ENCODE measurements at places on chromosomes 7 and 10.
A peak's percentile ranks its signal among the peaks of the same experiment; 100 is the strongest.

DNA sequence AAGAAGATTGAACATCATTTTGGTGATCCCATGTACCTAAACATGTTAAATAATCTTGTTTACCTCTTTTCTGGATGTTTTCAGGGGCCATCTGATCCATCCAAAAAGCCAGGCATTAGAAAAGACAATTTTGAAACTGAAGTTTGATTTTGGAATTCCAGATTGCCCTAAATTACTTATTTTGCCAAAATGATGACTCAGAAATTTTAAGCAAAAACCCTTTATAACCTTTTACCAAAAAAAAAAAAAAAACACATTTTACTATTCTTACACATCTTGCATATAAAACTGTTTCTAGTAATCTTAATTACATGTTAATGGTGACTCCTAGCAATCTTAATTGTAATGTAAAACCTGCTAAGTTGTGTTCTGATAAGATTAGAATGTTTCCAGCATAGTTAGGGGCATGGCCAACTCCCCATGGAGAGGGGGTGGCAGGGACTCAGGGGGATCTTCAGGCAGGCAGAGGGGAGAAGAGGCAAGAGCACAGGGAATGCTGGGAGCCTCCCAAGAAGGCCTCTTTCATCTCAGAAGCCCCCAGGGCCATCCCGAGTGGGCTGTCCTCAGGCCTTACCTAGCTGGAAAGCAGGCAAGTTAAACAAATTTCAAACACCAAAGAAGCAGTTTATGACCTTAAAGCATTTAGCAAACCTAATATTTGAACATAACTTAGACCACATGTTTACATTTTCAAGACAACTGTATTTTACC lies 25.8 kb upstream of the AKR1C3 start:
- no peak for DNase-seq

DNA sequence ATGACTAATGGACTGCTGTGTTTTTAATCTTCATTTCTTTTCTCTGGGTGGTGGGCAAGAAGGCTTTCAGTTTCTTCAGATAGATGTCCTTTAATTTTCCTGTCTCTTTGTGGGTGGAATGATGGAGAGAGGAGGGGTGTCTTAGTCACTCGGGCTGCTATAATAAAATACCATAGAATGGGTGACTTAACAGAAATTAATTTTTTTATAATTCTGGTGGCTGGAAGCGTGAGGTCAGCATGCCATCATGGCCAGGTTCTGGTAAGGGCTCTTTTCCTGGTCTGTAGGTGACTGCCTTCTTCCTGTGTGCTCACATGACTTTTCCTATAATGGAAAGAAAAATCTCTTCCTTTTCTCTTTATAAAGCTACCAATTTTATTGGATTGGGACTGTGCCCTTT lies 6.3 kb downstream of the RSBN1L start:
- no peak for DNase-seq

GRCh38 chr10:7534480-7534852 lies 123.6 kb upstream of the SFMBT2 start:
- no peak for DNase-seq

DNA sequence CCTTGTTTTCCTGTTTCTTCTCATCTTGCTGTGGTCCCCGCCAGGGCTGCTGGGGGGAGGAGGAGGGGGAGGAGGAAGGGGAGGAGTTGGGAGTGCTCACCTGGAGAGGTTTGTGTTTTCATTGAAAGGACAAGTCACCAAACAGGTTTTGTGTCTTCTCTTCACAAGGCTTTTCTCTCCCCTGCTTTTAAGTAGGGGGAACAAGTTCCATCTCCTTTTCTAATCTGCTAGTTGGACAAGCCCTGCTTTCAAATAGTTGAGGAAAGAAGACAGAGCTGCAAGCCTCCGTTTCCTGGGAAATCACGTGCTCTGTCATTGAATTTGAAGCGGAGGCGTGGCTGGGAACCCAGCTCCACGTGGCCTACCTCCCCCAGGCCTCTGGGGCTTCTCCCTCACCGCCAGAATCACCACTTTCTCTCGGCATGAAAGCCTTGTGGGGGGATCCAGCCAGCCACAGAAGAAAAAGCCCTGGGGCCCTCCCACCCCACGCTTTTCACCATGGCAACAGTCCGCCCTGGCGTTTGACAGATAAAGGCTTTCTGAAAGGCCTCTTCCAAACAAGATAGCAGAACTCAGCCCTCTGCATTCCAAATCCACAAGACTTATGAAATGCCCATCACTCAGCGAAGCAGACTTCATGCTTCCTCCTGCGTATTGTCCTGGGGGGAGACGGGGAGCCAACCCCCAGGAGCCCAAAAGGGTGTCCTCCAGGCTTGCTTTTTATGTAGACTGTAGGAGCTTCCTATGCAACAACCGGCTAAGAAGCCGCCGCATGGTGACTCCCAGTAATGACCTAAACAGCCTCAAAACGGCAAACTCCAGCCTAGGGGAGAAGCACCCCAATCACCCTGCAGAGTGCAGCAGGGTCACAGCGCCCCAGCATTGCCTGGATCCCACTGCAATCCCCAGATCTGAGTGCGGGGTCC lies 51.7 kb downstream of the PROSER2 start:
- peak; percentile 80 for DNase-seq

GRCh38 chr10:99360934-99361333 lies 31.8 kb downstream of the CNNM1 start:
- DNase-seq, result no peak

- DNase-seq, result no peak
Measured at GRCh38 chr10:38127812-38128211, 33.7 kb downstream of the ZNF37A start.
